ENCODE measurements at places on chromosomes 13 and 19.
A peak's percentile ranks its signal among the peaks of the same experiment; 100 is the strongest.

GRCh38 chr19:39321117-39321831, 611 bp upstream of the LRFN1 start:
- DNase-seq: no peak

GRCh38 chr13:59738921-59739320, 424.8 kb downstream of the DIAPH3 start:
- DNase-seq: no peak

- DNase-seq: no peak
Observed at GRCh38 chr19:6522712-6523111, 8.1 kb upstream of the TNFSF9 start.

- no peak for DNase-seq
Observed at GRCh38 chr13:85586422-85586831, 212.8 kb downstream of the SLITRK6 start.

GRCh38 chr13:49791315-49791710, 1.2 kb downstream of the KPNA3 start:
- no peak for DNase-seq

- DNase-seq: no peak
Observed at GRCh38 chr19:13600802-13601201, 94.5 kb upstream of the CACNA1A start.

- DNase-seq: no peak
Observed at GRCh38 chr19:28428663-28429348, 784.1 kb downstream of the UQCRFS1 start.

DNA sequence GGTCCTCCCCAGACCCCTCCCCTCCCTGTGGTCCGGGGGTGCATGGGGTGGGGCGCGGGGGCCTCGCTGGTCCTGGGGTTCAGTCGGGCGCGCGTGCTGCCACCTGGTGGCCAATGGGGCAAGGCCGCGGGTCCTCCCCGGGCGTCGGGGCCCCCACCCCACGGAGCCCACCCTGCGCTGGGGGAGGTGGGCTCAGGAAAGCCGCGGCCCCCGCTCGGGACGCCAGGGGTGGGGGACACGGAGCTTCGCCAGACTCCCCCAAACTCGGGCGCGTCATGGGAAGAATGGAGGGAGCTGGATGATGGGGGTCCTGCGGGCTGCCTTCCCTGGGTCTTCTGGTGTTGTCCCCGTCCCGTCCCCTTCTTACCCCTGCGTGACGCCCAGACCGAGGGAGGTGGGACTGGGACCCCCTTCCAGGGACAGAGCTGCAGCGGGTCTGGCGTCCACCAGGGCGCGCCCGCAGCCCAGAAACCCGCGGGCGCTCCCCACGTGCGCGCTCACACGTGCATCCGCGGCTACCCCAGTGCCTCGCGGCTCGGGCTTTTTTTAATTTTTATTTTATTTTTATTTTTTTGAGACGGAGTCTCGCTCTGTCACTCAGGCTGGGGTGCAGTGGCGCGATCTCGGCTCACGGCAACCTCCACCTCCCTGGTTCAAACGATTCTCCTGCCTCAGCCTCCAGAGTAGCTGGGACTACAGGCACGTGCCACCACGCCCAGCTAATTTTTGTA, 19.8 kb upstream of the TCF3 start:
- DNase-seq: peak; percentile 58

GRCh38 chr13:94710881-94711560, 1.3 kb downstream of the SOX21 start:
- no peak for DNase-seq

DNA sequence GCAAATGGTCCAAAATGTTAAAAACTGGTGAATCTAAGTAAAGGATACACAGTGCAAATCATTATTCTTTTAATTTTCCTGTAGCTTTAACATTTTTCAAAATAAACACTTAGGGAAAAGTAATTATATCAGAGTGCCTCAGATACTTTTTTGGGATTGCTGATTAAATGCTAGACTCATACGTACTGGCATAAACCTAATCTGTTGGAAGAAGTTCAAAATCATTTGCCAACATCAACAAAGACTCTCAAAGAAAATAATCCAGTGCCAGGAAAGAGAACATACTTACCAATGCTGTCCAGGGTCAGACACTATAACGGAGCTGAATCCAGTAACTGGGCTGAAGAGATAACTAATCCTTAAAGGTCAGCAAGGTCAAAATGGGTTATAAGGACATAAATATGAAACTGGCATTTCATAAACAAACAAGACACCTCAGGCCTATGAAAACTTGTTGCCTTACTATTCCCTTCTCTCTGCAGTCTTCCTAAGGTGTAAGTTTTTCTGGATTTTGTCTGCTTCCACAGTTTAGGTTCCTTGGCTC, 3.3 kb upstream of the ZNF420 start:
- no peak for DNase-seq

DNA sequence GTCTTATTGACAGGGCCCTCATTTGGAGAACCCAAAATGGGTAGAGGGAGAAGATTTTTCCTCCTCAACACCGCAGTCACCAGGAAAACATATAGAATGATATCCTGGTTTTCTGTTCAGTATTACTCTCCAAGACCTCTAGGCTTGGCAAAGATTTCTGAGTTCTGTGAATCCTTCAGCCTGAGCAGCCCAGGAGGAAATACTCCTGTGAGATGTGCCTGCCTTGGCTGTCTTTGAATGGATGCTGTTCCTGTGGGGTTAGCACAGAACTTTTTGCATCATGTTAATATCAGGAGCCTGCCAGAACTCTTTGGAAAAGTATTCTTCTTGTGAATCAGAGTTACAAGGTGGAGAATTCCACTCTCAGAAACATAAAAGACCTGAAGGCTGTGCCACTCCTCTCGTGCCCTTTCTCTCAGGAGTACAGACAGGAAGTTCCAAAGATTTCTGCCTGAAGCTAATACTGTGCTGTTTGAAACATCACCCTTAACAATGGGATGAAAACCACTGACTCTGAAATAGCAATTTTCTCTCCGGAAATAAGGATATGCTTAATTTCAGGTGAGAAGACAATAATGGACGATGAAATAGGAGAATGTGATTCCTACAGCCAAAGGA, 520.1 kb upstream of the NBEA start:
- DNase-seq: no peak

DNA sequence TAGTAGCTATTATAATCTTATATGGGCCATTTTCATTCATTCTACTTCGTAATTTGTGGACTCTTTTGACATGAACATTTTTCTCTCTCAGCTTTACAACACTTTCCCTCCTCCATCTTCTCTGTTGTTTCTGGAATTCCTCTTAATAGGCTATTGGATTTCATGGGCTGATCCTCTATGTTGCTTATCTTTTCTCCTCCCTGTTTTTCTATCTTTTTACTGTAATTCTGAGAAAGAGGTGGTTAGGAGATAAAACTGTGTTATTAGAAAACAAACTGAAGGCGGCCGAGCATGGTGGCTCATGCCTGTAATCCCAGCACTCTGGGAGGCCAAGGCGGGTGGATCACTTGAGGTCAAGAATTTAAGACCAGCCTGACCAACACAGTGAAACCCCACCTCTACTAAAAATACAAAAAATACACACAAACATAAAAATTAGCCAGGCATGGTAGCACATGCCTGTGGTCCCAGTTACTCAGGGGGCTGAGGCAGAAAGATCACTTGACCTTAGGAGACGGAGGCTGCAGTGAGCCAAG, 188.1 kb downstream of the UGGT2 start:
- no peak for DNase-seq

DNA sequence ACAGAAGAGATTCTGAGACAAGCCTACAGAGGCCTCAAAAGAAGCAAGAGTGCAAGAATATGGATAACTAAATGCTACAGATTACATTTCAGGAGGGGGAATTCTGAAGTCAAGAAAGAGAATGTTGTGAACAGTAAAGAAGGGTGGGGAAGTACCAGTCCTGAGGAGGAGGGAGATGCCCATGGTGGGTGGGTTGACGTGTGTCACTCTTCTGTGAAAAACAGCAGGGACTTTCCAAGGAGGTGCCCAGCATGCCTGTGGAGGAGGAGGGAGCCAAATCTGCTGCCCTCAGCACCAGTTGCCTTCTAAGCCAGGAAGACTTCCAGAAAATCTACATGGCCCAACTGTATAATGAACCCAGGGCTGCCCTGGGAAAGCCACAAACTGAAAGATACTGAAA, 87.7 kb downstream of the SGCG start:
- no peak for DNase-seq

- no peak for DNase-seq
Observed at GRCh38 chr13:113169277-113170272, 11.1 kb downstream of the PROZ start.

DNA sequence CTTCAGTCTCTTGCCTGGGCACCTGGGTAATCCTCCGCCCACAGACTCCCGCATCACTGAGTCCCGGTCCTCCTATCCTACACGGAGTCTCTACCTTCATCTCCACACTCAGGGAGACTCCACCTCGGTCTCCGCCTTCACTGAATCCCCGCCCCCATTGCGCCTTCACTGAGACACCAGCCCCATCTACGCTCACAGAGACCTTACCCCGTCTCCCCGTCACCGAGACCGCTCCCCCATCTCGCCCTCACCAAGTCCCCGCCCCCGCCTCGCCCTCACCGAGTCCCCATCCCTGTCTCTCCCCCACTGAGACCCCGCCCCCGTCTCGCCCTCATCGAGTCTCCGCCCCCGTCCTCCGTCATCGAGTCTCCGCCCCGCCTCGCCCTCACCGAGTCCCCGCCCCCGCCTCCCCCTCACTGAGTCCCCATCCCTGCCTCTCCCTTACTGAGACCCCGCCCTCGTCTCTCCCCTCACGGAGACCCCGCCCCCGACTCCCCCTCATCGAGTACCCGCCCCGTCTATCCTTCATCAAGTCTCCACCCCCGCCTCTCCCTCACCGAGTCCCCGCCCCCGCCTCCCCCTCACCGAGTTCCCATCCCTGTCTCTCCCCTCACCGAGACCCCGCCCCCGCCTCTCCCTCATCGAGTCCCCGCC, 23.1 kb upstream of the ZNF846 start:
- DNase-seq: peak; percentile 50

- no peak for DNase-seq
Observed at GRCh38 chr19:40716031-40716481, 630 bp downstream of the COQ8B start.

- no peak for DNase-seq
Observed at GRCh38 chr19:31962561-31962996, 382.8 kb upstream of the ZNF507 start.

DNA sequence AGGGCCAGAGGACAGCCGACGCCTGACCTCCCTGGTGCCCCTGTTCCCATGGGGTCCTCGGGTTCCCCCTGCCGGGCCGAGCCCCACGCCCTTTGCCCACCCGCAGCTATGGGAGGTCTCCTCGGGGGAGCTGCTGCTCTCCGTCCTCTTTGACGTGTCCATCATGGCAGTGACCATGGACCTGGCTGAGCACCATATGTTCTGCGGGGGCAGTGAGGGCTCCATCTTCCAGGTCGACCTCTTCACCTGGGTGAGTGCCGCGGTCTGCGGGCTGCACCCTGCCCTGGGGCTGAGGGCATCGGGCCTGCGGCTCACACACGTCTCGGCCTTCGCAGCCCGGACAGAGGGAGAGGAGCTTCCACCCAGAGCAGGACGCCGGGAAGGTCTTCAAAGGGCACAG, 6.6 kb downstream of the WDR18 start:
- no peak for DNase-seq

DNA sequence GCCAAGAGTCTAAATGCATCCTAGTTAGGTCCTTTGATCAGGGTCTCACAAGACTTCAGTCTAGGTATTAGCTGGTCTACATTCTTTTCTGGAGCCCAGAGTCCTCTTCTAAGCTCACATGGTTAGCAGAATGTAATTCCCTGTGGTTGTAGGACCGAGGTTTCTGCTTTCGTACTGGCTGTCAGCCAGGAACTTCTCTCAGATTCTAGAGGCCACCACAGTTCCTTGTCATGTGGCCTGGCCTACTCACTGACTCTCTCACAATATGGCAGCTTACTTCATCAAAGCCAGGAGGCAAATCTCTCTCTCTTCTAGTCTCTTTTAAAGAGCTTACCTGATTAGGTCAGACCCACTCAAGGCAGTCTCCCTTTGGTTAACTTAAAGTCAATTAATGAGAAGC, 82.9 kb downstream of the POU4F1 start:
- no peak for DNase-seq

DNA sequence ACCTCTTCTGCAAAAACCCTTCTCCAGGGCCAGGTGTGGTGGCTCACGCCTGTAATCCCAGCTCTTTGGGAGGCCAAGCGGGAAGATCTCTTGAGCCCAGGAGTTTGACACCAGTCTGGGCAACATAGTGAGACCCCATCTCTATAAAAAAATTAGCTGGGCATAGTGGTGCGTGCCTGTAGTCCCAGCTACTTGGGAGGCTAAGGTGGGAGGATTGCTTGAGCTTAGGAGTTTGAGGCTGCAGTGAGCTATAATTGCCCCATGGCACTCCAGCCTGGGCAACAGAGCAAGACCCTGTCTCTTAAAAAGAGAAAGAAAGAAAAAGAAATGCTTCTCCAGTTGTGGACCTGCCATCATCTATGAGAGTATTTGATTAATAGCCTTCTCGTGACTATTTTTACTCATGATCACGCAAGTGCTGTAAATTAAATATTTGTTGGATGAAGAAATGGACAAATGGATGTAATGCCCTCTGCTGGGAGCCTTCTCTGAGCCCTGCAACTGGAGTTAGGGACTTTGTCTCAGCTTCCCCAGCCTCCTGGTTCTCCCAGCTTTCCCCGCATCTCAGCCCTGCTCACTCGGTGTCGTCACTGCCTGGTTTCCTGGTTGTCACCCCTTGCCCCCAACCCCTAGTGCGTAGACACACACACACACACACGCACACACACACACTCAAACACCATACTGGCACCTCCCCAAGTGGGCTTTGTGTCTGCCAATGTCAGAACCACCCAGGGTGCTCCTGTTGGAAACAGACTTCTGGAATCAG, 12.2 kb downstream of the WIZ start:
- DNase-seq: no peak

GRCh38 chr13:39875111-39875987, 219.9 kb downstream of the COG6 start:
- DNase-seq: no peak

- no peak for DNase-seq
Observed at GRCh38 chr13:102617697-102618350, 21.0 kb downstream of the TPP2 start.

GRCh38 chr19:30006207-30006606, 64.2 kb downstream of the URI1 start:
- DNase-seq: no peak

- no peak for DNase-seq
Observed at GRCh38 chr13:80858131-80858530, 517.2 kb upstream of the SPRY2 start.

DNA sequence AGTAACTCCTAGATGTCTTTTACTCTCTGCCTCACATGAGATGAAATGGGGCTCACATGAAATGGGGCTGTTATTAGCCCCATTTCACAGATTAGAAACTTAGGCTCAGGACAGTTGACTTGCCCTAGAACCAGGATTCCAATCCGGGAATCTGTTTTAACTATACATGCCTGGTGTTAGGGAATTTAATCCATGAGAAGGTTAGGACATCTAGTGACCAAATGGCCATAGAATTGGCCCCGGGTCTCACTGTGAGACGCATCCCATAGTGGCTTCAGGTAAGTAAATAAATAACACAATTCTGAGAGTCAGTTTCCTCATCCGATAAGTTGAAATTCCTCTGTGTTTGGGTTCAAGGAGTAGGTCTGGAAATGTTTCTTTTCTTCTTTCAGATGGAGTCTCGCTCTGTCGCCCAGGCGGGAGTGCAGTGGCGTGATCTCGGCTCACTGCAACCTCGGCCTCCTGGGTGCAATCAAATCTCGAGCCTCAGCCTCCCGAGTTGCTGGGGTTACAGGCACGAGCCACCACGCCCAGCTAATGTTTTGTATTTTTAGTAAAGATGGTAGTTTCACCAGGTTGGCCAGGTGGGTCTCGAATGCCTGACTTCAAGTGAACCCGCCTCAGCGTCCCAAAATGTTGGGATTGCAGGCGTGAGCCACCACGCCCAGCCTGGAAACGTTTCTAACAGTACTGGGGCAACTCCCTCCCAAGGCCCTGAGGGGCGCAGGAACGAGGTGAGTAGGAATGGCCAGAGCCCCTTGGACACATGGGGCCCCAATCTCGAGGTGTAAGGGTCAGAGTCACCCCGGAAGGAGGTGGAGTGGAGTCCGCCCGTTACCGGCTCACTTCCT, 1.2 kb upstream of the ZNF574 start:
- DNase-seq: peak; percentile 56
